Stimulated activated CD4-positive, alpha-beta T cell treated with anti-CD3 and anti-CD28 coated beads, TNF-alpha, amount 100 ng/mL, for 24 hours (primary cell): ENCODE measurements at places on chromosomes 12 and 14.

- no peak for DNase-seq
Observed at GRCh38 chr12:107655281-107656065, 30.1 kb upstream of the PWP1 start.

DNA sequence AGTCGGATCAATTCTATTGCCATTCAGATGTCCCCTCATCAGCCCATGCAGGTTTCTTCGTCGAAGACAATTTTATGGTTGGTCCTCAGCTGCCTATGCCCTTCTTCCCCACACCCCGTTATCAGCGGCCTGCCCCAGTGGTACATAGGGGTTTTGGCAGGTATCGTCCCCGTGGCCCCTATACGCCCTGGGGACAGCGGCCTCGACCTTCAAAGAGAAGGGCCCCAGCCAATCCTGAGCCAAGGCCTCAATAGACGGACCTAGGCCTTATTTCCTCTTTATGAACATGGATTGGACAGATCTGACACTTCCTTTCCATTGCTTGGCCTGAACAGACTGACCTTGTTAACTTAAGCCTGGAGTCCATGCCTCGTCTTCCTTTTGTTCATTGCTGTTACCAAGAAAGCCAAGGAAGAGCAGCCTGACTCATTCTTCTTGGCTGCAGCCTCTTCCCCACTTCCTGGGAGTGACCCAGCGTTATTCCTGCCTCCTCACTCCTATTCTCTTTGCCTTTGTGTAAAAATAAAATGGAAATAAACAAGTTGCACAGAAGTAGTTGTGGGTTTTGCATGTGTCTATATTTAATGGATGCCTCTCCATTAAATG, 156.5 kb upstream of the AMIGO2 start:
- DNase-seq, result no peak

DNA sequence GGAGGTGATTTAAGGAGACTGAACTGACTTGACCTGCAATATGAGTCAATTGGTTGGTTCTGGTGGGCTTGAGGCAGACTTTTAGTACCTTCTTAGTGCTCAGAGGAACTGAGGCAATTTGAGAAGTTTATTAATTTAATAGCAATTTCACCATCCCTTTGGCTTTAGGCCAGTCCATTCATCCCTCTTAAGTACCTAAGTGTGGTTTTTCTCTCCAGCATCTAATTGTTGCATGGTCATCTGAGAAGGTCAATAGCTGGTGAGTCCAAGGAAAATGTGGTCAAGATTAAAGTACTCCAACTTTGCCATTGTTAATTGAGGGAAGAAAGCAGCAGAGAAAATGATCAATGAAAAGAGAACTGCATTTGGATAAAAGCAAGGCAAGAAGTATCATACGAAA, 115.4 kb upstream of the DYRK2 start:
- DNase-seq, result no peak

DNA sequence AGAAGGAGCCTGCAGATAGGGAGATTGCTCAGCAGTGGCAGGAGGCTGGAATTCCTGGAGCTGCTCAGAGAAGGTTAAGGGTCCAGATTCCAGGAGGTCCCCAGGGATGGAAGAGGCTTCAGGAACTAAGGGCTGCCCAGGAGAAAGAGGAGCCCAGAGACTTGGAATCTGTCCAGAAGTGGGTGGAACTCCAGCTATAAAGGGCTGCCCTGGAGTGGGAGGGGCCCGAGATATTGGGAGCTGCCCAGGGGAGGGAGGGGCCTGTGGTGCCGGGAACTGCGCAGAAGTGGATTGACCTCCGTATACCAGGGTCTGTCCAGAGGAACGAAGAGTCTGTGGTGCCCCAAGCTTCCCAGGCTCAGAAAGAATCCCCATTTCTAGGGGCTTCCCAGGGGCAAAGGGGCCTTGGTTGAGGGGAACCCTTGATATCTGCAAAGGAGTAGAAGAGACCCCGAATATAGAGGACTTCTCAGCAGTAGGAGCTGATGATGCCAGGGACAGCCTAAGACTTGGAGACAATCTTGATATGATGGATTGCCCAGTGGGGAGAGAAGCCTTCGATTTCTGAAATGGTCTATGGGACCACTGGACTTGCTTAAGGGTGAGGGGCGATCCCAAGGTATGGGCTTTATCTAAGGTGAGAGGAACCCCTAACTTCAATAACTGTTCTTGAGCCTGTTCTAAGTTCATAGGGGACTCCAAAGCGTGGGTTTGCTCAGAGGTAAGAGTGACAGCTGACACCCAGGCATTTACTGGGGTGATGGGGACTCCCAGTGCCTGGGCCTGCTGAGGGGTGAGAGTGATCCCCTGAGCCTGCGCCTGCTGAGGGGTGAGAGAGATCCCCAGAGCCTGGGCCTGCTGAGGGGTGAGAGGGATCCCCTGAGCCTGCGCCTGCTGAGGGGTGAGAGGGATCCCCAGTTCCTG, 45.0 kb downstream of the FAM186A start:
- DNase-seq, result no peak

DNA sequence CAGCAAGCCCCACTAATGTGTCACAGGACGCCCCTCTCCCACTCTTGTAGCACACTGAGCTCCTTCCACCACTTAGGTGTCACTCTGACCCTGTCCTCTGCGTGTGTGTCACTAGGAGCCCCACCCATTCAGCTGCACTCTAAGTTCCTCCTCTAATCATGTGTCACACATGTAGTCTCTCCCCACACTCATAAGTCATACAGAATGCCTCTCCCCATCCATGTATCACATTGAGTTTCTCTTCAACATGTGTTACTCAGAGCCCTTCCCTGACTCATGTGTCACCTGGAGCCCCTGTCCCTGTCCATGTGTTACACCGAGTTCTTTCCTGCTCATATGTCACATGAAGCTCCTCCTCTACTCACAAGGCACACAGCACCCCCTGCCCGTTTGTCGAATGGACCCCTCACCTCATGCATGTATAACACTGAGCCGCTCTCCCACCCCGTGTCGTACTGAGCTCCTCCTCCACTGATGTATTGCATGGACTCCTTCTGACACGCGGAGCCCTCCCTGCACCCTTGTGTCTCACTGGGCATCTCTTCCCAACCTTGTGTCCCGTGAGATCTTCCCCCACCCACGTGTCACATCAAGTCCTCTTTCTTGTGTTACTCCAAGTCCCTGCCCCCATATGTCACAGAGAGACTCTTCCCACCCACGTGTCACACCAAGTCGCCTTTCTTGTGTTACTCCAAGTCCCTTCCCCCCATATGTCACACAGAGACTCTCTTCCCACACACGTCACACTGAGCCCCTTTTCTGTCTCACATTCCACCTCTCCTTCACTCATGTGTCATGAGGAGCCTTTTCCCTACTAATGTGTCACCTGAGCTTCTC, 31.0 kb downstream of the RTL1 start:
- DNase-seq, result no peak

DNA sequence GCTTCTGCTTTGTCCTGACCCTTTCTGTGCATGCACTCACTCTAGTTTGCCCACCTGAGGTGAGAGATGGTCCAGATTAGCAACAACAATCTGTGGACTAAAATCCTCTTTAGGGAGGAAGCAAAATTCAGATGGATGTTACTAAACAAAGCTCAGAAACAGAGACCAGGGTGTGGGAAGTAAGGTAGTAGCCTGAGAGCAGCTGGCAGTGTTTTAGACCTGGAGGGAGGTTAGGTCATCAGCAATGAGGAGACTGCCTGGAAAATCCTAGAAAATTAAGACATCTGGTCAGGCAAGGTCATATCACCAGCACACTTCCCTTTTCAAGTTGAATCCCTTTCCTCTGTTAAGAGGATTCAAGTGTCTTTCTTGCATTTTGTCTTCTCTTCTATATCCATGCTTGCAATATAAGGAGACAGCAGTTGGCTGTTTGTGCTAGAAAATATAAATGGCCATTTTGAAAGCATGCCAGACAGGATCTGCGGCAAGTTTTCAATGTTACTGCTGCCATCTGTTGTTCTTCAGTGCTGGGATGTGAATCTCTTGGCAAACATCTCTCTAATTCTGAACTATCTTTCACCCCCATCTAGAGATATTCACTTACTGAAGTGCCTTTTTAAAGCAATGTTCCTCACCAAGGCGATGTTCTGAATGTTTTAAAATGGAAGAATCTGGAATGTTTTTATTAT, 266.4 kb downstream of the NAV3 start:
- DNase-seq, result no peak

GRCh38 chr12:30630979-30631285, 64.7 kb downstream of the IPO8 start:
- DNase-seq, result no peak

GRCh38 chr14:57834001-57834598, 31.8 kb downstream of the SLC35F4 start:
- DNase-seq, result no peak

GRCh38 chr12:41731691-41732090, 413.0 kb downstream of the GXYLT1 start:
- DNase-seq, result no peak

- no peak for DNase-seq
Observed at GRCh38 chr12:97639702-97640101, 177.1 kb downstream of the RMST start.

DNA sequence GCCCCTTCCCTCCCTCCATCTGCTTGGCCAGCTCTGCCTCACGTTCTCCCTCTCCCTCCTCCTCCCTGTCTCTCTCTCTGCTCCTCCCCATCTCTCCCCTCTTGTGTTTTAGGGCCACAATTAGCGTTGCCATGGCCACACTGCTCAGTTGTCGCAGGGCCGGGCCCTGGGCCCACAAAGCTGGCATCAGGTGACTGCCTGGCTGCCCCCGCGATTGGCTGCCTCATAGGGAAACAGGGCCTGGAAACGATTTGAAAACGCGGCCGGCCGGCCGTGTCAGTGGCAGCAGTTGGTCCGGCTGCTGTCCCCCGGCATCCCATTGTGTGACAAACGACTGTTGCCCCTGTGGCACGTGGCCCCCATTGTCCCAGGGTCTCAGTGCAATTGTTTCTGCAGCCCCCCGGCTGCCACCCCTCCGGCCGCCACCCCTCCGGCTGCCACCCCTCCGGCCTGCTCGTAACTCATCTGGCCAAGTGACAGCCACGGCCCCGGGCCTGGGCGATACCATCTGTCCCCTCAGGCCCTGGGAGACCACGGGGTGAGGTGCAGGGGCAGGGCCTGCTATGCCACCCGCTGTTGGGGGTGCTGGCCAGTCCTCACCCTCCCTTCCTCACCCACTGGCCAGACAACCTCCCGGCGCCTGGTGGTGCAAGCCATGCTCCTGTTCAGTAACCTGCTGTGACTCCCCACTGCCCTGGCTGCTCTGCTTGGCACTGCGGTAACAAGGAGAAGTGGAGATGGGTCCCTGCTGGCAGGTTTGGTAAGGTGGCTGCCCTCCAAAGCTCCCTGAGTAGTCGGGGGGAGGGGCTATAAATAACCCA, 17.4 kb downstream of the FOXN4 start:
- no peak for DNase-seq

- no peak for DNase-seq
Observed at GRCh38 chr12:50569876-50570275, 65.1 kb downstream of the DIP2B start.

- no peak for DNase-seq
Observed at GRCh38 chr12:3035815-3036702, 41.1 kb upstream of the TSPAN9 start.

DNA sequence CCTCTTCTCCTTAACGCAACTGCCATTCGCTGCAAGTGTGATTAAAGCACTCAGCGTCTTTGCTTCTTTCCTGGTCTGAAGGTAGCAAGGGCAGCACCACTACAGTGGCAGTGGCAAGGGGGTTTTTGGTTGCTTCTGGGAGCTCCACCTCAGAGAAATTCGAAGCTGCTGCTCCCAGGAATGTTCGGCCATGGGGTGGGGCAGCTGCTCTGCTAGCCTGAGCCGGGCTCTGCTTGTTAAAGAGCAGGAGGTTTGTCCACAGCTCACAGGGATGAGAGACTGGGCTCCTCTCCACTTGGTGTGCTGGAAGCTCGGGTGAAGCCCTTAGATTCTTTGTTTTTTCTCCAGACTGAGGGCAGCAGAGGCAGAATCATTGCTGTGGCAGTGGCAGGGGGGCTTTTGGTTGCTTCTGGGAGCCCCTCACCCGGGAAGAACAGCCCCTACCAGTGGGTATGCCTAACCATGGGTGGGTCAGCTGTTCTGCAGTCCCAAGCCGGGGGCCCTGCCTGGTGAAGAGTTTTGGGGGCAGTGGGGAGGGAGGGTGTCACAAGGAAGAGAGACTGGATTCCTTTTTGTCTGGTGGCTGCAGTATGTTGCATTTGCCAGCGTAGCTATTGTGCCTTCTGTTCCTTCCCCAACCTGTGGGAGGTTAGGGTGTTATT, 340.2 kb downstream of the AEBP2 start:
- no peak for DNase-seq

DNA sequence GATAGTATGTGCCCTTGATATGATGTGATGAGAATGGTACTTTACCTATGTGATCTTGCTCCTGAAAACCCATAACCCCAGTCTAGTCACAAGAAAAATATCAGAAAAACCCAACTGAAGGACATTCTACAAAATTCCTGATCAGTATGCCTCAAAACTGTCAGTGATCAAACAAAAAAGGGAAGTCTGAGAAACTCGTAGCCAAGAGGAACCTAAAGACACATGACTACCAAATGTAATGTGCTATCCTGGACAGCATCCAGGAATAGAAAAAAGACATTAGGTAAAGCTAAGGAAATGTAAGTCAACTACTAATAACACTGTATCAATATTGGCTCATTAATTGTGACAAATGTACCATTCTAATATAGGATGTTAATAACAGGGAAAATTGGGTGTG, 4.1 kb upstream of the WIF1 start:
- DNase-seq, result no peak

DNA sequence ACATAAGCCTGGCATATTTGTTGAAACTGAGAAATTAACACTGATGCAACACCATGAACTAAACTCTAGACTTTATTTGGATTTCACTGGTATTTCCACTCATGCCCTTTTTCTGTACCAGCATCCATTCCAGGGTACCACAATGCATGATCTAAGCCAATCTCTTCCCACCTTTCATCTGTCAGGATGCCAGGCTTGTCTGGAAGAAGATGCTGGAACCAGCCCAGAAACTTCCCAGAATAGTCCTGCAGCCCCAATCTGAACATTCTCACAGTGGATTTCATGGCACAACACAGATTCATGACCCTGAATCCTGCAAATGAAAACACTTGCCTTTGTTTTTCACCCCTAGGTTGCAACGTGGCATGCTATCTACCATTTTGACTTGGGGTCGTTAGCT, 189.3 kb upstream of the LHX5 start:
- DNase-seq, result no peak

- DNase-seq, result no peak
Observed at GRCh38 chr14:61528591-61529021, 166.7 kb upstream of the HIF1A start.

- DNase-seq, result no peak
Observed at GRCh38 chr14:32618991-32619390, 289.9 kb downstream of the AKAP6 start.

DNA sequence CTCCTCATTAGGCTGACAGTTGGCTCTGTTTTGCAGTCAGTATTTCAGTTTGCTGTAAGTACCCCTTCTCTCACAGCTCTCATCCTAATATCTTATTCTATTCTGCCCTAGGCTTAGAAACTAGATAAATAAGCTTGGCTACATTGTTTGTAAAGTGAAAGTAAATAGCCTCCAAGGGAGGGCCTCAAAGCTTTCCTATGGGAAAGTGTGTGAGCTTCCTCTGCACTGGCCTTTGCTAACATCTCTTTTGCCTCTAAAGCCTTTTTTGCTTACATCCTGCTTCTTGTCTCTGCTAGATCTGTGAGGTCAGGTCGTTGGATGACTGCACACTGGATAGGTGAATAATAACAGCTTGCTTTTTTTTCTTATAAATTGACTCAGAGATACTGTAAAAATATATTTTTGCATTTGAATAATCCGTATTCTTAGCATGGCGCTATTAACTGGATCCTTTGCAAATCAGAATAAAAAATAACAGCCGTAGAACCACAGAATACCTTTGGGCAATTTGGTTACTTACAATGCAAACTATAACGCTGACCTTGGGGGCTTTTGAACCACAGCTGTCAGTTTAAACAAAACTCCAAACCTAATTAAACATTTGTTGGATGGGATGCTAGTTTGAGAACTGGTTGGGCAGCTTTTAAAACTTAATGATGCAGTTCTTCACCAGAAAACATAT, 55.1 kb downstream of the TTC6 start:
- DNase-seq, result no peak
